ENCODE measurements at places on chromosomes 6 and 20. TPM values are rescaled to one million over a fixed set of nuclear protein-coding genes. Genes with fewer than 3 reads are reported as not detected.

The DEFB132 gene
- polyA plus RNA-seq: not detected

The EDN3 gene
- not detected for polyA plus RNA-seq

The GNMT gene
- polyA plus RNA-seq: 0.31 TPM

The KHDC1L gene
- not detected for polyA plus RNA-seq

The NDRG3 gene
- 23.2 TPM for polyA plus RNA-seq

The MOG gene
- polyA plus RNA-seq: not detected

The SLC22A1 gene
- polyA plus RNA-seq: not detected

The BEND6 gene
- not detected for polyA plus RNA-seq

The OXT gene
- polyA plus RNA-seq: not detected

The MEI4 gene
- not detected for polyA plus RNA-seq

DNA sequence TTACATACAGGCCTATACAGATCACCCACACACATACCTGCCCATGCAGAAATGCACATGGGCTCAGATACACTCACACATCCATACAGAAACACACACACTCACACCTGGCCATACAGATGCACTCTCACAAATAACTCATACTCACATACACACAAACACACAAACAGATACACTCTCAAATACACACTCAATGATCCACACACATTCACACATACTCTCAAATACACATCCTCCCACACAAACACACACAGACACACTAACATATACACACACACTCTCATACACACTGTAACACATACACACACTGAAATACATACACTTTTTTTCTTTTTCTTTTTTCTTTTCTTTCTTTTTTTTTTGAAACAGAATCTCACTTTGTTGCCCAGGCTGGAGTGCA is 90.7 kb downstream of the CDH22 start:
- H3K27me3 ChIP-seq: peaks cover 10% of the 10 kb centered on the region
- no peak overlapping the region for H3K27ac ChIP-seq
- no peak for DNase-seq
- H3K4me1 ChIP-seq: no peaks in the 10 kb centered on the region
- no peaks in the 10 kb centered on the region for H3K36me3 ChIP-seq

DNA sequence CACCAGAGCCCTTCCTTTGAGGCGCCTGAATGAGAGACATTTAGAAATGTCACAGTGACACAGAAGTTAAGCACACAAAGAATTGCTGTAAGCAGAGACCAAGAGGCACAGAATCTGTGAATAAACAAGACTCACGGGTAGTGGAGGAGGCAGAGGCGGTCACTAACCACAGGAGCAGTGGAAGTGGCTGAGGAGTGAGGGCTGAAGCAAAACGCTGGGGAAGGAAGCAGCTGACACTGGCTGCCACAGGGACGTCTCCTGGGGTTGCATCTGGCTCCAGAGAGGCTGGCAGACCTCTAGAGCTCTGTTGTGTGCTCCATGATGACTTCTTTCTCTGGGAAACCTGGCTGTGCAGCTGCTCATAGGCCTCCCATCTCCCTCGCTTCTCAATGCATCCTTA is 65.0 kb upstream of the SLC2A12 start:
- DNase-seq: no peak
- no peaks in the 10 kb centered on the region for H3K4me1 ChIP-seq
- H3K27ac ChIP-seq: no peak overlapping the region
- H3K4me3 ChIP-seq: no peak overlapping the region
- no peaks in the 10 kb centered on the region for H3K27me3 ChIP-seq
- H3K36me3 ChIP-seq: no peaks in the 10 kb centered on the region

DNA sequence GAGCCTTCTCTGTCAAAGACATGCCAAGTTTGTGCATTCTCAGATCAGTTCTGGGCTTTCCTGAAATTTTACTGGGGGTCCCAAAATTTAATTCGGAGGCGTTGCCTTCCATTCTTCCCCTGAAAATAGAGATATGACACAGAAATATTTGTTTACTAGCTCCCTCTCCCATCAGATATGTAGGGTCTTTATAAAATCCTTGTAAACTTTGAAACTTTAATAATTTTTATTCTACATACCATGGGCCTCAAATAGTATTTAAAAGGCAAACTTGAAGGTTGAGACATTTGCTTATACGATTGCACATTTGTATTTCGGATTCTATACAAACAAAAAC is 54.6 kb downstream of the IL20RA start:
- no peaks in the 10 kb centered on the region for H3K36me3 ChIP-seq
- H3K27ac ChIP-seq: no peak overlapping the region
- peaks cover 51% of the 10 kb centered on the region for H3K27me3 ChIP-seq
- no peak overlapping the region for H3K4me3 ChIP-seq
- H3K4me1 ChIP-seq: no peaks in the 10 kb centered on the region

DNA sequence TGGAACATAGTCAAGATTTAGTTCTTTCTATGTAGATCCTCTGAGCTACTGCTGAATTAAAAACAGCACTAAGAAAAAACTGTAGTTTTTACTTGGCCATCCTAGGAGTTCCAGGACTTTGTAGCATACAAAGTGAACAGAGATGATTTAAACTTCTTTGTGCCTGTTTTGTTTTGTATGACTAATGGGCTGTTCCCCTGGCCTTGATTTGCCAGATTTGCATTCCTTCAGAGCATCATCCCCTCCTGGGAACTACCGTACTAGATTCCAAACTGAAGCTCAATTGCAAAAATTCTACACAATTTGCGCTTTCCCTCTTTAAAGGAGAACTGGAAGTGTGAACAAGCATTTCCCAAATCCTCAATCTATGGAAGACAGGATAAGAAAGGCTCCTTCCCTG is 23.1 kb downstream of the ACOT13 start:
- no peak overlapping the region for H3K27ac ChIP-seq
- no peak for DNase-seq
- peaks cover 9% of the 10 kb centered on the region for H3K4me1 ChIP-seq
- no peaks in the 10 kb centered on the region for H3K27me3 ChIP-seq
- no peak overlapping the region for H3K4me3 ChIP-seq

GRCh38 chr6:43338243-43338642 is 29.6 kb upstream of the CRIP3 start:
- H3K36me3 ChIP-seq: peaks cover 60% of the 10 kb centered on the region
- H3K27me3 ChIP-seq: no peaks in the 10 kb centered on the region
- H3K27ac ChIP-seq: no peak overlapping the region
- H3K4me1 ChIP-seq: peaks cover 15% of the 10 kb centered on the region
- no peak for DNase-seq

GRCh38 chr6:107841275-107841670 is 17.2 kb upstream of the SCML4 start:
- no peak overlapping the region for H3K27ac ChIP-seq
- no peak overlapping the region for H3K4me3 ChIP-seq
- H3K27me3 ChIP-seq: no peaks in the 10 kb centered on the region

DNA sequence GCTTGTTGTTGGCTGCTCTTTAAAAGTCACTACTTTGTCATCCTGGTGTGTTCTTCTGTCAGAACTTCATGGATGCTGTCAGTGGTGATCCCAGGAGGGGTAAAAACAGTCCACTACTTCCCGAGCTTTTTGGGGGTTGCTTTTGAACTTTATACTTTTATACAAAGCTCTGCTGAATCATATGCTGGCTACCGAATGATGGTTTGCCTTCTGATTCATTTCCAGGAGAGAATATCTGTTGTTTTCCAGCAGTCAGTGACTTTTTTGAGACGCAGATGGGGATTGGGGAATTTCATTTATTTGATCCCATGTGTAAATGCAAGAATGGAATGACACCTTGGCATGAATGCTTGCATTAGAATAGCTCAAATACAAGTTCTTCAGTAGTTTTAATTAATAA is 32.7 kb upstream of the COL10A1 start:
- no peaks in the 10 kb centered on the region for H3K36me3 ChIP-seq
- H3K4me1 ChIP-seq: no peaks in the 10 kb centered on the region
- H3K27ac ChIP-seq: no peak overlapping the region
- H3K4me3 ChIP-seq: no peak overlapping the region

GRCh38 chr6:91486200-91486599 is 899.3 kb upstream of the MAP3K7 start:
- no peak overlapping the region for H3K4me3 ChIP-seq
- peaks cover 16% of the 10 kb centered on the region for H3K4me1 ChIP-seq
- H3K27ac ChIP-seq: no peak overlapping the region
- H3K27me3 ChIP-seq: no peaks in the 10 kb centered on the region
- H3K36me3 ChIP-seq: no peaks in the 10 kb centered on the region
- DNase-seq: no peak
